Renal cortex interstitium (tissue), 15 donors: ENCODE measurements at places on chromosomes 13 and 19.

- no peak for DNase-seq
Measured at GRCh38 chr13:48990900-48991299, 15.2 kb downstream of the FNDC3A start.

- peak; percentile 37 for DNase-seq
Measured at GRCh38 chr13:80276371-80277289, 64.3 kb downstream of the SPRY2 start.

GRCh38 chr19:16266586-16266942, 58.1 kb upstream of the KLF2 start:
- no peak for DNase-seq

GRCh38 chr19:44767295-44768180, 10.2 kb upstream of the CBLC start:
- no peak for DNase-seq

DNA sequence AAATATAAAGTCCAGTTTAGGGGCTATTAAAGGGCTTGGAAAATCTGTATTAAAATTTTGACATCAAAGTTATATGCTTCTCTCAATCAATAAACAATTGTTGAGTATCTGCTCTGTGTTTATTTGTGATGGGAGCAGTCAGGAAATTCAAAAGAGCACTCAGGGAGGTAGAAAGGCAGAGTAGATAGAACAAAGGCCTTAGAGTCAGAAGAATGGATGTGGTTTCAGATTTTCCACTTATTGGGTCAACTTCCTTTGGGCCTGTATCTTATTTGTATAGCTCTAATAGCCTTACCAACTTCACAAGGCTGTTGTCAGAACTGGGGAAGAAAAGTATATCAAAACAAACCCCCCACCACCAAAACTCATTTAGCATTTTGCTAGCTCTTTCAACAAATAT, 302.6 kb downstream of the SPRY2 start:
- no peak for DNase-seq

DNA sequence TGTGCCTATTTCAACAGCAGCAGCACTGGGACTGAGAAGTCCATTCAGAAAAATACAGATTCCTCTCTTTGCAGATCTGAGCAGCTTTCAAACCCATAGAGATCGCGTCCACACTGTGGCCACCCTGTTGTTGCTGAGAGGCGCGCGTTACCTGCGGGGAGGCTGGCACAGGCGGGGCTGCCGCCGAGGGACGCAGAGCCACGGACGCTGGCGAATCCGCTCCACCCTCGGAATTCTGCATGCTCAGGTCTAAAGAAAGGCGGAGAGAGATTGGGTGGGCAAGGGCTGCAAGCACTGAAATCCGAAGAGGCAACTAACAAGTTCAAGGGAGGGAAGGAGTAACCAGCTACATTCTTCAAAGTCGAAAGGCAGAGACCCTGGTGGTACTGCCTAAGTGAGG, 63.0 kb downstream of the RFX2 start:
- no peak for DNase-seq

- no peak for DNase-seq
Measured at GRCh38 chr13:112513761-112514160, 74.2 kb downstream of the TUBGCP3 start.

DNA sequence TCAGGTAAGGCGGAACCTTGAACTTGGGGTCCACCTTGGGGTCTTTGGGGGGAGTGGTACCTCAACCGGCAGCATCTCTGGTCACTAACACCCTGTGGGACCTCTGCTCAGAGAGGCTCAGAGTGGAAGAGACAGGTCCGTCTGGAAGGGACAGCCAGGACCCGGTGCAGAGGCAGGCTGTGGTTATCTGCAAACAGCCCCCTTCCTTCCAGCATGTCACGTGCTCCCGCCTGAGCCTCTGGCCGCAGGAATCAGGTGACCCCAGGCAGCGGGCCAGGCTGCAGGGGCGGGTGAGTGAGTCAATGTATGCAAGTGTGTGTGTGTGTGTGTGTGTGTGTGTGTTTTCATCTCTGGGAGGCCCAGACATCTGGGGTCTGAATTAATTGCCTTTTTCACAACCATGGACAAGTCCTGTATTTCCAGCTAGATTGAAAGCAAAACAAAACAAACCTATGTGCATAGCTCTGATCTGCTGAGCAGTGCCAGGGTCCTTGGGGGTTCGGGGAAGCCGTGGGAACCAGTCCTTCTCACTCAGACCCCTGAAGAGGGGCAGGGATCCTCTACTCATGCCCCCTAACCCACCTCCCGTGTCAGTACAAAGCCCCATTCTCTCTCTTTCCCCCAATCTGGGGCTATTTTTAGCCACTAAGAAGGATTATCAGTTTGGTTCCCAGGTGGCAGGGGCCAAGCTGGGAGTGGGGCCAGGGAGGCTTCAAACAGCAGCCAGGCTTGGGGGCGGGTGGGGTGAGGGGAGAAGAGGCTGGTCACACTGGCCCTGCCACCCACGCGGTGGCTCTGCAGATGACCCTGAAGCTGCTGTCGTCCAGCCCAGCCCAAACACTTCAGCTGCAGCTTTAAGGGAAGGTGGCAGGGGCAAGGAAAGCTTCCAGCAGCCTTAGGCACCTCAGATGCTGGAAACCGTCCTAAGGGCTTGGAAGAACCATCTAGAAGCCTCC, 31.4 kb downstream of the CERS4 start:
- DNase-seq, result peak; percentile 80
